Esophagus muscularis mucosa (tissue), 4 donors: ENCODE measurements at places on chromosomes 6 and 20.

GRCh38 chr6:132887204-132887603, 72.8 kb downstream of the RPS12 start:
- DNase-seq = no peak

DNA sequence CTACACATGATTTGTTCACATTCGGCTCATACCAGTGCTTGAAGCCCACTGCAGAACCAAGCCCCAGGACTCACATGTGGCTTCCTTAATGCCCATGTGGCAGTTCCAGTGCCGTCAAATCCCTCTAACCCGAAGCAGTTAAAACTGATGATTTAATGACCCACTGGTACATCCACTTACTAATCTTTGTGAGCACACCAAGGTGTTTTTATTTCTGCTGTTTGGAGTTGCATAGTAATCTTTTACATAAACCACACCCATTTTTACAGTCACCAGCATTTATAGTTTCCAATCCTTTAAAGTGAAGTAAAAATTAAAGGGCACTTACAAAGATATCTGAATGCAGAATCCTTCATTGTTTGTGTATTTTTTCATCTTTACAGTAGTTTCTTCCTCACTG, 232.0 kb downstream of the ANKRD60 start:
- no peak for DNase-seq

DNA sequence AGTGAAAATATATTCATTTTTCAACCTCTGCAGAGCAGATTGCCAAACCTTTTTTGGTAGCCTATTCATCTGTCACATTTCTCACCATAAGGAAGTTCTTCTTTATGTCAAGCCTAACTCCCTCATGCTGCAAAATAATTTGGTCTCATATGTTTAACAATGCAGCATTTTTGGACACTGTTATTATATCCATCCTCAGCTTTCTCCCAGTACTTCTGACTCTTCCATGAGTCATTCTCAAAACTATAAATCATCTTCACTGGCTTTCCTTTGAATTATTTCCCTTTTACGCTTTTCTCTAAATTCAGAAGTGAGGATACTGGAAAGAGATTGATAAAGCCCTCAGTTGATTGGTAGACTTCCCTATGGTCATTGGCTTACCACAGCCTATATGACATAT, 192.2 kb downstream of the TPBG start:
- DNase-seq = no peak

- DNase-seq = no peak
These were observed 85.6 kb downstream of the AIG1 start for GRCh38 chr6:143146186-143146851.

DNA sequence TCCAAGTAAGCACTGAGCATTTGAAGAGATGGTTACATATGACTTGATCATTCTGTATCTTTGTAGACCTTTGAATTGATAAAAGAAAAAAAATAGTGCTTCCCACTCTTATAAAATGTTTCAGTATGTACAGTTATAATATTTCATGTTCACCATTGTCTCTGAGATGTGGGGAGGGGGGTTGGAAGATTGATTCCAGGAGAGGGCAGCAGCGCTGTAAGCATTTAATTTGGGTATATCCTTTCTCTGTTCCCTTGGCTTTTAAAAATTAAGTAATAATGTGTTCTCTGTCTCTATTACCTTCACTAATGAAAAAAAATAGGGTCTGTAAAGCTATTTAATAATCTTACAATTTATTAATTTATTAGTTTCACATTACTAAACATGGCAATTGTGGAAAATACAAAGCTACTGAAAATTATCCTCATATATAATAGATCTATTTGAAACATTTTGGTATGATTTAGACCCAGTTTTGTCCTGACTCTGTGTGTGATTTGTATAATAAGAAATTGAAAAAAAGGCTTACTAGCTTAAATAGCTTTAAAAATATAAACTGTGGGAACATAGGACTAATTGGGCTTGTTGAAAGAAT, 341.2 kb downstream of the CDKAL1 start:
- DNase-seq = no peak

DNA sequence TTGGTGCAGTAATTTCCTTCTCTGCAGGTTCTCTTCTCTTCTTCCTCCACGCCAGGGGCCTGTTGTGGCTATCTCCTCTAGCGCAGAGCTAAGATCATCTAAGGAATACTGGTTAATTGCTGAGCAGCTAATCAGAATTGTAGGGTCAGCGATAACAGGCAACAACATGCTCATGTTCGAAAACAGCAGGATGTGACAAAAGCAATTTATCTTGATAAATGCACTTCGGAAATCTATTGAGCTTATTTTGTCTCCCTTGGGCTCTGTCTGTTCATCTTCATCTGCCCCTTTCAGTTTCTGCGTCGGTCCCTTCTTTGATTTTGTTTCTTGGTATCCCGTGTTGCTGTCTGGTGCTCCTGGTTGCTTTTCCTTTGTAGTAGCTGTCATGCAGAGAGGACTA, 67.3 kb upstream of the MAP3K7 start:
- no peak for DNase-seq

GRCh38 chr6:39841923-39842322, 49.7 kb downstream of the DAAM2 start:
- DNase-seq = no peak

DNA sequence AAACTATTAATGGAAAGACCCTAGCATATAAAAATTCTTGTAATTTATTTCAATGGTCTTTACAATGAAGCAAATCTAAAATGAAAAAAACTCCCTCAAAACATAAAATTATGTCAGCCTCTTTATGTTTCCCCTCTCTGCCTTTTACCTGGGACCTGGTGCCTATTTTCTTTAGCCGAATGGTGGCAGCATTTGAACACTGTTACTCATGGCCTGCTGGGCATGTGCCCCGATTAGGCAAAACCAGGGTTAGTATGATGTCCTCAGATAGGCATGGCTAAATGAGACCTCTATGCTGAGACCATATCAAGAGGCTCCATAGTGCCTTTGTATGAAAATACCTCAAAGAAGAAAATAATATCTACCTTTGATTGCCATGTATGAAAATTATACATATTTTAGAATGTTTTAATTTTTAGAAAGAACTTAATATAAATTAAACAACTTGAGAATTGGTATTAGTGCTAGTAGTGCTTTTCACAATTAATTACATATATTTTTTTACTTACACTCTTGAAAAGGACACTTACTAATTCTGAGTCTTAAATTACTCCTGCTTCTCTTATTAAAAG, 22.5 kb upstream of the C6orf58 start:
- DNase-seq = no peak

DNA sequence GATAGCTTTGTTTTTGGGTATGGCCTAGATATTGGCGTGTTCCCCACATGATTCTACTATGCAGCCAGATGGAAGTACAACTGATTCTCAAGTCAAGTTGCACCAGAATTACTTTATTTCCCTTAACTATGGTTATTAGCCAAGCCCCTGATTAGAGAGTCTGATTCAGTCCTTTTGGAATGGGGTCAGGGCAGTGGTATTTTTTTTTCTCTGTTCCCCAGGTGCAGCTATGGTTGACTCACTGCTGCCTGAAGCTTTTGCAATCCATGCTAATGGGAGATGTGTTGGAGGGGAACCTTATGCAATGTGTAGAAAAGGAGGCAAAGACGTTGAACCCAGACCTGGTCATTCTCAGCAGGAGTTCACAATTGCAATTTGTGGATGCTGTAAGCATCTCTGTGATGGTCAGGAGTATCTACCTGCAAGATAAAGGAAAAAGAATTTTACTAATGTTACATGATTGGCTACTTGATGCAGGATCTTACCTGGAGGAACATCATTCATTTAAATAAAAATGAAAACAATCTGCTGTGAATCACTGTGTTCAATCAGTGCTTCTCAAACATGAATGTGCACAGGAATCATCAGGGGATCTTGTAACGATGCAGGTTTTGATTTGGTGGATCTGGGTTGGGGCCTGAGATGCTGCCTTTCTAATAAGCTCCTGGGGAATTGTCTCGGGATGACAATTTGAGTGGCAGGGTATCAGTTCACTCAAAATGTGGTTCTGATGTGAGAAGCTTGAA, 49.4 kb downstream of the PFDN4 start:
- no peak for DNase-seq

DNA sequence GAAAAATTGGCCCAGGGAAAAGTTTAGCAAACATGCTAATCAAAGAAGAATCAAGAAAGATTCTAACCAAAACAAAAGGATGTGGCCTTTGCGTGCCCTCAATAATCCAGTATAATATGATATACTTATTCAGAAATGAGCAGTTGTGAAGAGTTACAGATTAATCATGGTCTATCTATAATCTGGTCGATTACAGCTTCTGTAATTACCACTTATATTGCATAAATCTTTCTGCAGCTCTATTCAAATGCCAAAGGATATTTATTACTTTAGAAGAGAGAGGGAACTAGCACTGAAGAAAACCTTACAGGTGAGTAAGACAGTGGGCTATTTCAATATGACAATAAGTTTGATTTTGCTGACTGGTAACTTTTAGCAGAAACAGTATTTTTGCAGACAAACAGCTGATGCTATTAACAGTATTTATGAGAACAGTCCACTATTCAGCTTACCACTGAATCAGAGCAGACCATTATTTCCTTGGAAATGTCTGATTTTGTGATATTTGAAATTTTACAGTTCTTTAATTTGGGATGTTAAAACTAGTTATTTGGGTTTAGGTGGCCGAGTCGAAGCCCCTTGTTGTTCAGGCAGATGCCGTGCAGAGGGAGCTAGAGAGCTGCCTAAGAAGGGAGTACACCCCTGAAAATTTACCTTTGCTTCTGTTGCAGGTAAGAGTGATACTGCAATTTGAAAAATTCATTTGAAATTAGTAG, 92.2 kb downstream of the CEP57L1 start:
- DNase-seq = no peak
